ENCODE measurements at places on chromosomes 2 and 18. TPM values are rescaled to one million over a fixed set of nuclear protein-coding genes. Genes with fewer than 3 reads are reported as not detected.

GNLY gene
- 3.4 TPM for total RNA-seq

ALK gene
- 0.11 TPM for total RNA-seq

IL36G gene
- not detected for total RNA-seq

GRCh38 chr2:31110431-31110830 lies 27.8 kb downstream of the GALNT14 start:
- no peak for DNase-seq

GRCh38 chr2:173898996-173899395 lies 66.2 kb downstream of the SP3 start:
- no peak for DNase-seq

DNA sequence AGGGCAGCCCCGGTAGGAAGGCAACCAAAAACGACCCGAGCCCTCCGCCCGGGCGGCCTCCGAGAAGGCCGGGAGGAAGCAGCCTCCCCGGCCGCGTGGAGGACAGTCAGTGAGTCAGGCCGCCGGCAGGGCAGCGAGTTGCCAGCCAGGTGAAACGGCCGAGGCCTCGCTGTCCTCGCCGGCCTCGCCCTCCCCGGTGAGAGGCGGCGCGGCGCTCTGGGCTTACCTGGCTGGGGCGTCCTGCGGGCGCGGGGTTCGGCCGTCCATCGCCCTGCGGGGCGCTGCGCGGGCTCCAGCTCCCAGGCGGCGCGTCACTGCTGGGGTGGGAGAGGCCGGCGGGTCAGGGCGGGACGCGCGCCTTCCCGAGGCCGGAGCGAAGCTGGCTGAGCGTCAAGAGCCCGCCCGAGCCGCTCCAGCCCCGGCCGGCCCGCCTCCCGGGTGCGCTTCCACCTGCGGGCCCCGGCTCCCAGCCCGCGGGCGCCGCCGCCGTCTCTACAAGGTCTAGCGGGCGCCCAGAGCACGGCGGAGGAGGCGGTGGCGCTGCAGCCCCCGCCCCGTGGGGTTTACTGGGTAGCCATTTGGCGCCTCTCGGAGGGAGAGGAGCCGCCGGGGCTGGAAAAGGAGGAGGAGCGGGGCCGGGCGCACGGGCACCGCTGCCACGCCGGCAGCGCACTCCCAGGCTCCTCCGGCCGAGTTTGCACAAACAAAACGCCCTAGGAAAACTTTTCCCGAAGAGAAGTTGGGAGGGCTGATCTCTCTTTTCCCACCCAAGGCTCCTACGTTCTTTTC lies 499 bp downstream of the COBLL1 start:
- peak; percentile 81 for DNase-seq

All from psoas muscle (tissue), 8 donors.